ENCODE measurements at places on chromosomes 13 and 19.
A peak's percentile ranks its signal among the peaks of the same experiment; 100 is the strongest.

GRCh38 chr13:49954674-49955455 lies 18.7 kb upstream of the SPRYD7 start:
- DNase-seq: peak; percentile 8

DNA sequence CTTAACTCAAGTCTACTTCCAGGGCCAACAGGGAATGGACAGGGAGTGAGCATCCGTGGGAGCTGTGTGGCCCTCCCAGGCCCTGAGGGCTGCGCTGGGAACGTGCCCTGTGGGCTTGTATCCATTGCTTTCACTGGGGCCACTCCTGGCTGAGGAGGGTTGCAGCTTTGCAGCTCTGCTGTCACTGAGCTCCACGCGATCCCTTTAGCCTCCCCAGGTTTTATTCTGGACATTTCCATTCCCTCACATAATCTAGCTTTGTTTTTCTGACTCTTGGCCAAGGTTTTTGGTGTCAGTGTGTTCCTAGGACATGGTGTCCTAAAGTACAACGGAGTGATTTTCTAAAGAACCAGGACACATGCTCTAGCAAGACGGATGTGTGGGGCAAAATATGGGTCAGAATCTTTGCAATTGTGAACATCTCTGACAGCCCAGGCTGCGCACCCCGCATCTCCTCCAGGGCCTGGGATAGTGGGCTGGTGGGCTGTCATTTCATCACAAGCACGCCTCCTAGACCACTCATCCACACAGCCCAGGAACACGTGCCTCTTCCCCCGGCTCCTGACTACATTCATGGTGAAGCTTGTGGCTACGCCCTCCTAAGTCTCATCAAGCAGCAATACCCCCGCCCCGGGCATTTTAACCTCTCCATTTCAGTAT lies 28.0 kb downstream of the GGACT start:
- DNase-seq: no peak

DNA sequence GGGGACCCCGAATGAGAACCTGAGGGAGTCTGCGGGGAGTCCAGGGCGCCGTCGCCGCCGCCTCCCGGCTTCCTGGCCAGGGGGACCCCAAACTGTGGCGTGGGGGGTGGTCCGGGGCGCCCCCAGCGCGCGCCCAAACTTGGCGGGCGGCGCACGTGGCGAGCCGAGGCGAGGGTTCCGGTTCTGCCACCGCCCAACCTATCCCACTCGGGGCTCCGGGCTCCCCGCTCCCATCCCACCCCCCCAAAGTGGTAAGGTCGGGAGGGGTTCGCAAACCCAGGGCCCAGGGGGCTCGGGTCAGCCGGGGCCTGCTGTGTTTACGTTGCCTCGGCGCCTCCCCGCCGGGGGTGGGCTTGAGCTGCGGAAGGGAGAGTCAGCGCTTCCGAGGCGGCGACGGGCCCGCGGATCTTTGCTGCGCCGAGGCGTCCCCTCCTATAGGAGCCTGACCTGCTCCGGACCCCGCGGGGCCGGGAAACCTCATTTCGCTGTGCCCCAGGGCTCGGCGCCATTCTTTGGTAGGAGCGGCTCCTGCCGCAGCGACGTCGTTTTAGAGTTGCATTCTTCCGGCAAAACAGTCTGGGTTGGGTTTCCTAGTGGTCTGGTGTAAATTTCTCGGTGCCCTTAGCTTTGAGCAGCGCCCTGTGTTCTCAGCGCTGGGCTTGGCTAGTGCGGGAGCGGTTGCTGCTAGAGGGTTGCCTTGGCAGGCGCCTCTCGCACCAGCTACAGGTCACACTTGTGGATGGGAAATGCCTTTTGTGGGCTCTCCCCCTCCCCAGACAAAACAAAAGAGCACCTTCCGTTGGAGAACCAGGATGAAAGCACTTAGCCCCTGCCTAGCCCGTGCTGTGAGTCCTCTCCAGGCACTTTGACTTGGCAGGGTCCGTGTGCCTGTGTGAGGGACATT lies 1.2 kb downstream of the DAZAP1 start:
- peak; percentile 64 for DNase-seq

DNA sequence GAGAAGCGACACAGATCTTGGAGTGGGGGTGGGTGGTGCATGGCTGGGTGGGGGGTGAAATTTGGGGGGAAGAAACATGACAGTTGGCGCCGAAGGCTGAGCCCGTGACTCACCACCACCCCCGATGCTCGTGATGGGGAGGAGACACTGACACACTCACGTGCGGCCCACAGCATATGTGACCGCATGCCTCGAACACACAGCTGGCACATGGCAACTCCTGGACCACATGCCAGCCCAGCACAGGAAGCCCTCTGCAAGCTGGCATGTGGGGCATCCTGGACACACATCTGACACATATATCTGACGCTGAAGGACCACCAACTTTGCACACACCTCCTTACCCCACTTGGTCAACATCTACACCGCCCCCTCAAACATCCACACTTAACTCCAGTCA lies 1.2 kb upstream of the GRIK5 start:
- DNase-seq: no peak
